ENCODE measurements at places on chromosomes 2 and 18.

- DNase-seq: no peak
These were observed 541.2 kb upstream of the POU3F3 start for GRCh38 chr2:104312684-104313083.

DNA sequence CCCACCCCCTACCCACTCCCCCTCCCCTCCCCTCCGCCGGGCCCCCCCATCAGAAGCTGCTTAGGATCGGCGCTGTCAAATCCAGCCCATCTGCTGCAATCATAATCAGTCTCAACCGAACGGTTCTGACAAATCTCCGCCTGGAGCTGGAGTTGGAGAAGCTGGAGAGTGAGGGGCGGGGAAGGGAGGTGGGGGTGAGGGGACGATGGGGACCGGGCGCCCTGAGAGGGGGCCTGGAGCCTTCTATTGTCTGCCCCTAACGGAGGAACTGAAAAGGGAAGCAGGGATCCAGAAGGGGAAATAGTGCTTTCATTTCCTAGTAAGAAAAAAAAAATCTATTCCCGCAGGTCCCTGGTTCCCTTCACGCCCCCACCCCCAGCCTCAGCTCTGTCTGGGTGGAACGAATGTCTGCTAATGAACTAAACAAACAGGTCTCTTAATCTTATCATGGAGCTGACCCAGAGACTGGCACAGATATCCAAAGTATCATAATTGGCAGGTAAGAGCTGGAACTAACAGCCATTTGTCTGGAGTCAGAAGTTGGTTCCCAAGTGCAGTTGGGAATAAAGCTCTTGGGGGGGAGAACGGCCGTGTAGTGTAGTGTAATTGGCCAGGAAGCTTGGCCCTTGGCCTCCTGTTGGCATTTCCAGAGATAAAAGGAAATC, 301.2 kb downstream of the NCKAP5 start:
- DNase-seq: no peak

DNA sequence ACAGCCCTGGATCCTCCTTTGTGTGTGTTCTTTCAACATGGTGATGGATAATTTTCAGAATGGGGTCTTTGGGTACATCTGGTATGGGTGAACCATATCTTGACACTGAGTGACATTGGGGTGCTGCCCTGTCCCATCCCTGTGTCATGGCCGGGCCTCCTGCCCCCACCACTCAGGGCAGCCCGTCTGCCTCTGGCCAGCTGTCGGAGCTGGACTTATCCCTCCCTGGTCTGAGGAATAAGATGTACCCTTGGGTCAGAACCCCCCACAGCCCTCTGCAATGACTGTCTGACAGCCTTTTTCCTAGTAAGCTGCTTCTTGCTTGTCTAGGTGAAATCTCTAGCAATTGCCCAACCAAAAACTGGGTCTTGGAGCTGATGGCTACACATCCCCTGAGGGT, 142.9 kb downstream of the SH3RF3 start:
- no peak for DNase-seq

- no peak for DNase-seq
These were observed 126.8 kb upstream of the UNC80 start for GRCh38 chr2:209644842-209645241.

GRCh38 chr2:213251618-213252017, 32.6 kb upstream of the SPAG16 start:
- no peak for DNase-seq

DNA sequence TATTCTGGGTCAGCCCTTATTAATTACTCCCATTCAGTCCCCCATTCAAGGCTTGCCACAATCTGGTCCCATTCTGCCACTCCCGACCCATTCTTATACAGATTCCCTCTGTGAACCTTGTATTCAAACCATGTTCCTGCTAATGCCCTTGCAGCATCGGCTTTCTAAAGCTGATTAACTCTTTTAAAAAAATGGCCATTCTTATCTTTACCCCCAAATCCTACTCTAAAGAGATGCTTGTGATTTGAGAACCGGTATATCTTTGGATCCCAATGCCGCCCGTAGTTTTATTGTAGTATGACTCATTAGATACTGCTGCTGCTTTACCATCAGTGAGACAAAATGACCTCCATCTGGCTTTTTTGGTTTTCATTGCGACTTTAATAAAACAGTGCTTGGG, 72.2 kb downstream of the XRCC5 start:
- no peak for DNase-seq

- DNase-seq: no peak
These were observed 7.3 kb upstream of the CIB4 start for GRCh38 chr2:26648516-26648915.

DNA sequence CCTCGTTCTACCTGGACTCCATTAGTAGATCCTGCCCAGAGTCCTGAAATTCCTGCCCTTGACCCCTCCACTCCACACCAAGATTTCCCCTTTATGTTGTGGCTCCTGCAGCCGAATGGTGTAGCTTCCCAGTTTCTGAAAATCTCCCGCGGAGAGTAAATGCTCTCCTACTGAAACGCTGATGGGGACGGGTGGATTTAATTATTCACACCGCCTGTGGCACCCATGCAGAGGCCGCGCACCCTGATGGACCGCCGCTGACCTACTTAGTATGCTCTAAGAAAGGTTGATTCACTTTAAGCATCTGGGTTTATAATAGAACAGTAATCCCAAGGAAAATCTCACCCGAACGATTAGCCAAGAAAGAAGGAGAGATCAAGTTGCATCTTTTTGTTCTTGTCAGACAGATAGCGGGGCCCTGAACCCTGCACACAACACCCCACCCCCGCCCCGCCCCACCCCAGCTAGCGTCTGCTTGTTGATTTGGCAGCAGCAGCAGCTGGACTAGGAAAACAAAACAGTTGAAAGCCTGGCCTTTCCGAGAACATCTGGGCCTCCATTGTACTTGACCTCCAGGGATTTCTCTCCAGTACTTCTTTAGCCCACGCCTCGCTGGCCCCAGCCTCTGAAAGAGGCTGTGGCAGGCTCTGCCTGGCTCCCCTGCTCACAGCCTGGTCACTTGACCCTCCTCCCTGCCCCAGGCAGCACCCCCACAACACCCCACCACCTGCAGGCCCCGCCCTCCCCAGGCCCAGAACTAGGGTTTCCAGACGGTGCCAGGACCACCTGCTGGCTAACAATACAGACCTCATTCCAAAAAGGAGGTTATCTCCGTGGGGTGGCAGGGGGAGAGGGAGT, 53.6 kb downstream of the DPYSL5 start:
- no peak for DNase-seq

GRCh38 chr2:75959724-75960471, 249.2 kb upstream of the GCFC2 start:
- DNase-seq: no peak

DNA sequence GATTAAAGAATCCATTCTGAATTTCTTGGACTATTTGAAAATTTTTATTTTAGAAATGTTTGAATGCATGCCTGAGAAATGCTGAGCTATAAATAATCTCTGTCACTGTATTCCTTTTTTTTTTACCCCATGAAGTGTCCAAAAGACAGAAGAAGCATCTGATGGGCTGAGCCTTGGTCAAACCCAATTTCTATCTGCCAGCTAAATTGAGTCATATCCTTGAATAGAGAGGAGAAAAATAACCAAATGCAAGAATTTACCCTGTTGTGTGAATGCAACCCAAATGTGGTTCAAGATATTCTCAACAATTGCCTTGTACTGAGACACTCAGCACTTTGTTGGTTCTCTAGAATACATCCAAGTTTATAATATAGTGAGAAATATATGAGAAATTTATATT, 223.5 kb downstream of the UBE2E3 start:
- no peak for DNase-seq

- no peak for DNase-seq
These were observed 350.8 kb downstream of the TRIB2 start for GRCh38 chr2:13067508-13067907.

GRCh38 chr2:144128130-144128746, 391.7 kb downstream of the ZEB2 start:
- DNase-seq: no peak

All from stimulated activated CD8-positive, alpha-beta memory T cell treated with anti-CD3 and anti-CD28 coated beads, Interleukin-2, amount 100 ng/mL, for 1 hour (primary cell).